ENCODE measurements at places on chromosomes 1 and 21.

GRCh38 chr1:67612788-67613241 is 72.2 kb upstream of the GADD45A start:
- no peak for DNase-seq

- DNase-seq: no peak
Observed at GRCh38 chr1:59368008-59368670, 71.2 kb downstream of the FGGY start.

GRCh38 chr1:192491804-192492554 is 83.6 kb upstream of the RGS1 start:
- DNase-seq: no peak

DNA sequence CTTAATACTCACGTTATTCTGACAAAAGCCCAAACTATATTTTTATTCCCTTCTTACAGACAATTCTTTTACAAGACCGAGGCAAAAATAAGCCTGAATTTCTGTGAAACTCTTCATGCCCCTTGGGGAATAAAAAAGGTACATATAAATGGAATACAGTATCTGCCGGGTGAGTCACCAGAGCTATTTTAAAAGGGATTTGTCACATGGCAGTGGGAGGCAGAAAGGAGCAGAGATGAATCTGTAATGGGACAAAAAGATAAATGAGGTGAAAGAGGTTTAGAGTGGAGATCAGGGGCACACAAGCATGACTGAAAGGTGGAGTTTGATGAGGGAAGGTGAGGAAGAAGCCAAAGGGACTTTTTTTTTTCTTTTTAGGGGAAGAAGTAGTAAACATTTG is 8.8 kb downstream of the XCL1 start:
- DNase-seq: no peak

DNA sequence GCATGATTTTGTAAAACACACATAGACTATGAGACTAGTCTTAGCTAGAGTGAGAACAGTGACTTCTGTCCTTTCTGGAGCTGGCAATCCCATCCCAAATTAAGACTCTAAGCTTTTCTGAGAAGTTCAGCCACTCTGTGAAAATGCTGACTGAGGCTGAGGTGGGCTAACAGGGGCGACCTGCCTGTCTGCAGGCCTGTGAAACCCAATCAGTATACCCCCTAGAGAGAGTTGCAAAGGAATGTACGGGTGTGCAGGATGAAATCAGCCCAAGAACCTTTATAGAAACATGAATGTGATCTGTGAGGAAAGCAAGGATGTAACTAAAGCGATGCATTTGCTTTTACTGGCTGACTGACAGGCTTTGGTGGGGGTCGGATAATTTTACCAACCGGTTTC is 16.0 kb upstream of the TBX15 start:
- no peak for DNase-seq

GRCh38 chr1:25117233-25117823 is 115.0 kb downstream of the SYF2 start:
- DNase-seq: no peak

GRCh38 chr1:247362153-247362552 is 30.5 kb upstream of the ZNF496 start:
- DNase-seq: no peak

- DNase-seq: no peak
Observed at GRCh38 chr1:155049651-155050559, 1.2 kb upstream of the ADAM15 start.

GRCh38 chr1:194618101-194618500 is 1431.7 kb upstream of the B3GALT2 start:
- DNase-seq: no peak

- no peak for DNase-seq
Observed at GRCh38 chr21:33360281-33360680, 35.5 kb downstream of the IFNAR1 start.

DNA sequence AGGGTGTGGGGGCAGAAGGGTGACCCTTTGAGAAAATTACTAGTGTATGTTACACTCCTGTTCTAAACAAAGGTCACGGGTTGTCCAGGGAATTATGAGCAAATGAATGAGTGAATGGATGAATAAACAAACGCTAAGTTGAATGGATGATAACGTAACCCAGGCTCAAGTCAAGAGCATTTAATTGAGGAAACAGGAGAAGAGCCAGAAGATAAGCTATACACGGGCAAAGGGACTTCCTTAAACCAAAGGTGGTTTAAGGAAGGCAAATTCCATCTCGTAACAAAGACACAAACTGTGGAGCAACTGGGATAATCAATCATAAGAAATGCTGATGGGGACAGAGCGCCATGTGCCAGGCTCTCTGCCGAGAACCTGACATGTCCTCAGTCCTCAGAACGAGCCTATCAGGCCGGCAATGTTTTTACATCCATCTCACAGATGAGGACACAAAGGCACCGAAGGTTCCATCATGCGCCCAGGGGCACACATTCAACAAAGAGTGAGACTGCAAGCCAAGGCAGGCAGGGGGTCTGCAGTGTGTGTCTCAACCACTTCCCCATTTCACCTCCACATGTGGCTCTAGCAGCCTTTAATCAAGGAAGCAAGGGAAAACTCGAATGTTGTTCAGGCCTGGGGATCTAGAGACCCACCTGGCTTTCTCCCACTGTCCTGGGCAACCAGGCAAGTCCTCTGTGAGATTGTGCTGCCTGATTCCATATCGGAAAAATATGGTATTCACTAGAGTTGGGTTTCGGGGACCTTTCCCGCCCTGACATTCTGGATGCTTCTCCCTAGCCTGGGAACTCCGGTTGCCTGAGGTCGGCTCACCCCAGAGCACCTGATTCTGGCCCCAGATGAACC is 126.8 kb upstream of the EDN2 start:
- DNase-seq: no peak

- no peak for DNase-seq
Observed at GRCh38 chr1:232722626-232723025, 82.6 kb upstream of the MAP10 start.

- no peak for DNase-seq
Observed at GRCh38 chr21:28731700-28732321, 260.9 kb downstream of the LTN1 start.
